ENCODE measurements at places on chromosomes 3 and 15.

GRCh38 chr3:182782149-182782548 is 11.2 kb upstream of the ATP11B start:
- no peak for DNase-seq

GRCh38 chr15:101167411-101167752 is 84.5 kb downstream of the CHSY1 start:
- no peak for DNase-seq

DNA sequence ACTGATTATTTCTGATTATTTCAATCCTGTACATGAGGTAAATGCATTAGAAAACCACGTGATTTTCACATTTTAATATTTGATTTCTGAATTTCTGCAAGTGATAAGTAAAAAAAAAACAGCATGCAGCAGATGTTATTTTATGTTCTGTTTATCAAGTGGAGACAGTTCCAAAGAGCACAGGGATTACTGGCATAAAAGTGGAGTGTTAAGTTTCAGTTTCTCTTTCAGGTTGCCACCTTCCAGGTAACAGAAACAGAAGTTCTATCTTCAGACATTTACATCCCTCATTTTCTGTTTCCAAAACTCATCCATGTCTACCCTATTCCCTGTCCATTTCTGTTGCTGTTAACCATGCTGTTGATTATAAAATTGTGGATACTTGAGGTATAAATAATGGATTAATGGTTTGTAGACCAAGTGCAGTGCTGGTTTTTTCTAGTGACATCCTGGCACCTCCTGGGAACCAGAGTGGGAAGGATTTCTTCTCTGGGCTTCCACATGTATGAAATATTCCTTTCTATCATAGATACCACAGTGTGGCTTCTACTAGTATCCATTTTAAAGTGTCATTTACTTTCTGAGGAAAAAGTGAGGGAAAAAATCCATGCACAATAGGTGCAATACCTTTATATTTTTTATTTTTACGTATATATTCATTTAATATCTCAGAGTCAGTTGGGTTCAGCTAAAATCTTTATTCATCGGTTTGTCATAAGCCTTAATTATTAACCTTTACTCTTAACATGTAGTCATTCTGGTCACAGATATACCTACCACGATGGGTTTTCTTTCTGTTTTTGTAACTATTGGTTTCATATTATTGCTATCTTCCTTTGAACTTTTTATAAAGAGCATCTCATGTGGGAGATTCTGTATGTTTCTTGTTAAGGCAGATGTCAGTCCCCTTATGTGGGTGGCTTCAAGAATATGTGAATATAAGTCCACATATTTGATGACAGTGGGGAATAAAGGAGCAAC is 1010.0 kb downstream of the SQOR start:
- DNase-seq, result no peak

- no peak for DNase-seq
Measured at GRCh38 chr15:70132139-70132538, 34.4 kb upstream of the TLE3 start.

DNA sequence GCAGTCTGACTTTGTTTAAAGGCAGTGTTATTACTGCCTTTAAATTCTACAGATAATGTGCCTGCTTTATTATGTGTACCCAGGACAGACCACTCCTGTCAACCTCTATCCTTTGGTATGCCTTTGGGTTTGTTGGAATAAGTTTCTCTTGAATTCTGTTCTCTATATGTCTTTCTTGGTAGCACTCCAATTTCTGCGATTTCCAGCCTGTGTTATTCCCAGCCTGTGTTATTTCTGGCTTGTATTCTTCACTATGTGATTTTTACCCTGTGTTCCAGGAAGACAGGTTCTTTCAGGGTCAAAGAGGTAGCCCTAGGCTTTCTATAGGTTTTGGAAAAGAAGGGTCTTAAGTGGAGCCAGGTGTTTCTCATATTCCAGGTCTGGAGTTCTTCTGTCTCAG is 407.4 kb upstream of the AZI2 start:
- no peak for DNase-seq

All from stimulated activated CD8-positive, alpha-beta memory T cell treated with anti-CD3 and anti-CD28 coated beads, Interleukin-2, amount 100 ng/mL, for 1 hour (primary cell).